ENCODE measurements at places on chromosomes 7 and 10.

DNA sequence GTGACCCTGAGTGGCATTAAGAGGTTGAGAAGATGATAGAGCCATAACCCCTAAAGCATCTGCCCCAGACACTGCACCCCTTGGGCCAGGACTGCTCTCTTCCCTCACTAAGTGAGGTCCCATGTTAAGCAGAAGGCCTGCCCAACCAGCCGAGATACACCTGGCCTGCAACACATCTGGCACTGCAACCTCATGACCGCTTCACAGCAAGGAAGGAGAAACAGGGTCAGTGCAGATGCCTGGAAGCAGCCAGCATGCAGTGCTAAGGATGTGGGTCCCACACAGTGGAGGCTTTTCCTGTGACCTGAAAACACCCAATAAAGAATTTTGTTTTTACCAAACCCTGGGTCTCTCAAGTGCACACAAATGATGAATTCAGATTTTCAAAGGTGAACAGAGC, 7.4 kb downstream of the NOD1 start:
- DNase-seq, result no peak

GRCh38 chr7:67450171-67450570, 453.5 kb downstream of the TYW1 start:
- DNase-seq, result no peak

DNA sequence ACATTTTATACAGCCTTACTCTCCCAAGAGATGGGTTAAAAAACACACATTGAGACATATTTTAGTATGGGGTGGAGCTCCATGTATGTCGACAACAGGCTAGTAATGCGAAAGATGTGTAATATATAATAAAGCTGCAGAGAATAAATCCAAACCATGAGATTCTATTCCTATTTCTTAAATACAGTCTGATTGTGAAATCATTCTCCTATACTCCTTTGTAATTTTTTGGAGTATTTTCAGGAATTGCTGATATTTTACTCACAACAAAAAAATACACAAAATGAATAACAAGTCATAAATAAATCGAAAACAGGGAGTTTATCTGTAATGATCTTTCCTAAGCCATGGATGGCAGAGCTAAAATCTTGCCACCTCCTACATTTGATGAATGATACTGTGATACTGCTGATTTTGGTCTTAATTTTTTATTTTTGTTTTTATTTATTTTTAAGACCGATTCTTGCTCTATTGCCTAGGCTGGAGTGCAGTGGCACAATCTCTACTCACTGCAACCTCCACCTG, 173.5 kb upstream of the KLF6 start:
- no peak for DNase-seq

DNA sequence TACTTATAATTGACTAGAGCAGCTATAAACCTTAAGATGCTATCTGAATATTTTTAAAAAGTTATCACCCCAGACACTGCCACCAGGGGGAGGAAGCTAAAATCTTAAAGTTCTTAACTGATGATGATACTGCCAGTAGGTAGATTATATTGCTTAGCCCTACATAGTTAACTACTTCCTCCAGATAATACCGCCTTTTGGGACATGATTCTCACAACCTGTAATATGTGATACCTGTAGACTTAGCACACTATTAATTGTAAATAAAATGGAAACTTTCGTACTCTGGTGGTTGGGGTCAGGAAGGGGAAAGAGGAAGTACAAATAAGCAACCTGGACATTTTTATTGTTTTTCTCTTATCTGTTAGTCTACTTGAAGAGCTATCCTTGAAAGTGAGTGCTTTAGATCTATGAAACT, 268.9 kb downstream of the ADK start:
- DNase-seq, result peak; percentile 18

DNA sequence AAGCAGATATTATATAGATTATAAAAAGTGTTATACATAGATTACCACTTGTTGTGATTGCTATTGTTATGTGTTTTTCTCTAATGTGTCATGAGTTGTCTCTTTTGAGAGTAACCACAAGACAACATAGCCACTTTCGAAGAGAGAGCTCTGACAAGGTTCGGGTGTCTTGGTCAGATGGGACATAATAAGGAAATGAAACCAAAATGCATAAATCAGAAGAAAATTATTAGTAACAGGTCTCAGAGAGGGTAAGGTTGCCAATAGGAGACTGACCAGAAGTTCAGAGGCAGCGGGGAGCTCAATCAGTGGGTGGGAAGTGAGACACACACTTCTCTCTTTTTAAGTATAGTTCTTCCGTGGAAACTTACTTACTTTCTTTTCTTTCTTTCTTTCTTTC, 639.2 kb upstream of the POT1 start:
- no peak for DNase-seq

- DNase-seq, result no peak
These were observed 12.6 kb downstream of the UCMA start for GRCh38 chr10:13221572-13221971.

- DNase-seq, result no peak
These were observed 39.5 kb upstream of the DPYSL4 start for GRCh38 chr10:132146941-132147915.

- no peak for DNase-seq
These were observed 153.4 kb upstream of the LANCL2 start for GRCh38 chr7:55211726-55212125.

GRCh38 chr7:45125193-45125904, 13.9 kb upstream of the TBRG4 start:
- no peak for DNase-seq

- no peak for DNase-seq
These were observed 490.0 kb downstream of the CNTNAP2 start for GRCh38 chr7:146606628-146607027.

All from iPS-NIHi11 (cell line).